ENCODE measurements at places on chromosomes 3 and 15. TPM values are rescaled to one million over a fixed set of nuclear protein-coding genes. Genes with fewer than 3 reads are reported as not detected.

Gene ITIH1
- total RNA-seq = not detected

Gene CCR9
- not detected for total RNA-seq

Gene CAND2
- total RNA-seq = 0.42 TPM

Gene REC114
- not detected for total RNA-seq

Gene KLHL40
- not detected for total RNA-seq

Gene IL17RB
- 1.1 TPM for total RNA-seq

Gene TMEM40
- total RNA-seq = 0.08 TPM

Gene CADM2
- total RNA-seq = 0.27 TPM

Gene MCF2L2
- total RNA-seq = 0.10 TPM

Gene SETD2
- 17.4 TPM for total RNA-seq

Gene CMC1
- 42.5 TPM for total RNA-seq

Gene ROBO2
- total RNA-seq = not detected

Gene SLC28A2
- not detected for total RNA-seq

Gene SLCO2A1
- 0.02 TPM for total RNA-seq

Gene SNX33
- total RNA-seq = 17.1 TPM

Gene ARNT2
- total RNA-seq = 18.7 TPM

Gene NANOGP8
- not detected for total RNA-seq

Gene LXN
- 69.2 TPM for total RNA-seq

Gene RBSN
- total RNA-seq = 11.2 TPM

Gene WDR93
- 0.13 TPM for total RNA-seq

Gene CYP1A2
- not detected for total RNA-seq

Gene GOLGA8Q
- 0.18 TPM for total RNA-seq

Gene LDHAL6B
- total RNA-seq = not detected

Gene ZNF774
- total RNA-seq = 0.62 TPM

Gene PLS1
- 11.8 TPM for total RNA-seq

Gene LTF
- not detected for total RNA-seq

Gene FILIP1L
- total RNA-seq = 0.03 TPM

Gene ARID3B
- total RNA-seq = 3.9 TPM

Gene ATP2B2
- total RNA-seq = 0.02 TPM

Gene MUSTN1
- not detected for total RNA-seq

Gene TTLL13
- 0.09 TPM for total RNA-seq

Gene CTXN2
- total RNA-seq = 0.05 TPM

Gene TMEM207
- total RNA-seq = not detected

Gene KNG1
- 0.07 TPM for total RNA-seq

Gene SH2D7
- not detected for total RNA-seq

Gene NAA80
- total RNA-seq = 7.1 TPM

Data from A549 treated with CORT108297 at 1 μM for 4 hours (cell line).